Fibroblast of skin of scalp (primary cell): ENCODE measurements at places on chromosomes 2 and 18.

DNA sequence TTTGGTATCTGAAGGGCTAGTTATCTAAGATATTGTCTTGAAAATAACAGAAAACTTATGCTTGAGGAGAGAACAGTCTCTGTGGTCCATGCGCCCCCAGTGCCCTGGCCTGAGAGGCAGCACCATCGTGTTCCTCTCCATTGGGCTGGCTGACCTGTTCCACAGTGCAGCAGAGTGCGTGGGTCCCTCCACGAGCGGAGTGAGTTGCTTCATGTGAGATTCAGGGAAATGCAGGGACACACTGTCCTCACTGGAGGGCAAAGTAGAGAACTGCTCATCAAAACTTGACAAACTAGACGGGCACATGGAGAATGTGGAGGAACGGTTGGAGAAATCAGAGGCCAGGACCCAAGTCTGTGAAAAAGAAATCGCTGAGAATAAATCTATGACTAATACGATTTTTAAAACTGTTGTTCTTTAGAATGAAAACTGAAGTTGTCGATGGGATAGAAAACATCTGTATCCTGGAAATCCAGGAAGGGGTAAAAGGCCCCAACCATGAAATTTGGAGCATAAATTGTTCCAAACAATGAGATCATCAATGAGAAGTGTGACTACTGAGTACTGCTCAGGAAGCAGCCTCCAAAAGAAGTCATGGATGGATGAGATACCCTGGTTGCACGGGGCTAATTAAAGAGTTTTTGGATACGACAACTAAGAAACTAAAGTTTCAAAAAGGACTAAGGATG lies 58.1 kb downstream of the REV1 start:
- no peak for DNase-seq

DNA sequence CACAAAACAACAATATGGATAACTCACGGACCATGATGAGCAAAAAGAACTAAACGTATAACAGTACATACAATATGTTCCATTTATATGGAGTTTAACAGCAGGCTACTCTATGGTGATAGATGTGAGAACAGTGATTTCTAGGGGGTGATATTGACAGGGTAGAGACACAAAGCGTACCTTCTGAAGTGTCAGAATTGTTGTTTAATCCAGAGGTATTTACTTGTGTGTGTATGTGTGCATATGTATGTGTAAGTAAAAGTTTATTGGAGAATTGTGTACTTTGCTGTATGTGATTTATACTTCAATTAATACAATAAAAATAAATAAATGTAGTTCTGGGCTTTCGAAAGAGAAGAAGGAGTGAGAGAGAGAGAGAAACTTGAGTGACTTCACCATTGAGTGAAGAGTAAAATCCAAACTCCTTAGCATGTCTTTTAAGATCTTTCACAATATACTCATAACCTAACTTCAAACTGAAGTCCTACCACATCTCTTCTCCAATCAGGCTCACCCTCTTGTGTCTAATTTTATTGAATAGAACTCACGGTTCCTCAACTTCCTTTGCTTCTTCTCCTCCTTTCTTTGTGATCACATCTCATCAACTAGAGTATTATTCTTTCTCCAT lies 126.0 kb upstream of the KLF7 start:
- no peak for DNase-seq

DNA sequence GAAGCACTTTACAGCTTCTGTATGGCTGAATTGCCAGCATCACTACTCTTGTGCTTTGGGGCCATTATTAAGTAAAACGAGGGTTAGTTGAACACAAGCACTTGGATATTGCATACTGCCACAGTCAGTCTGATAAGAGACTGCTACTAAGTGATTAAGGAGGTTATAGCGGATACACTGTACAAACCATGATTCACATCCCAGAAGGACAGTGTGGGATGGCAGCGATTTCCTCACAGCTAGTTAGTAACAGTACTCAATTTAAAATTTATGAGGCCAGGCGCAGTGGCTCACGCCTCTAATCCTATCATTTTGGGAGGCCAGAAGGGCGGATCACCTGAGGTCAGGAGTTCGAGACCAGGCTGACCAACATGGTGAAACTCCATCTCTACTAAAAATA lies 2.6 kb upstream of the BMPR2 start:
- no peak for DNase-seq

GRCh38 chr2:237701033-237701858 lies 73.9 kb downstream of the LRRFIP1 start:
- no peak for DNase-seq

GRCh38 chr2:242044313-242044590 lies 174.7 kb downstream of the RTP5 start:
- DNase-seq = no peak

DNA sequence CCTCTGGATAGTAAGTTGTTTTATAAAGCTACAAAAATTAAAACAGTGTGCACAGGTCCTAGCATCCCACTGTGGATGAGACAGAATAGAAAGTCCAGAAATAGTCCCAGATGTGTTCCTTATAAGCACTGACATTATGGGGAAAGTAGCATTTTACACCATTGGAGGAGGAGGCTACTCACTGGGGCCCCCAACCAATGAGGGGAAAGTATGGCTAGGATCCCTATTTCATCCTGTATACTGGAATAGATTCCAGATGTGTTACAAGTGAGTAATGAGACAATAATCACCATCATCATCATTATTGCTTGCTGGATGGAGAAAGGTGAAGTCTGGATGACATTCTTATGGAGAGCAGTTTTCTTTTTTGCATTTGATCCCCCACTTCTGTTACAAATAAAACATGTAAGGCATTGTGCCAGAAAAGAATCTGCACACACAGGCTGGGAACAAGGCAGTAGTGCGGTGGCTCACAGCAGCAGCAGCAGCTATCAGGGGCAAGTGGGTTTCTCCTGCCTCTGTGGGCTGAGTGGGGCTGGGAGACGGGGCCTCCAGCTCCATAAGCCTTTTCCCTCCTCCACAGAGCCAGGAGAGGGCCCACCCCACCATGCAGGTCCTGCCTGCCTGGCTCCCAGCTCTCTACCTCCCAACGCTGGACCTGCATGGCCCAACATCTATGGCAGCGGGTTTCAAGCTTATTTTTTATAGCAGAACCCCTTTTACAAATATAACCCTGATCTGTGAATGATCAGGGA lies 5.0 kb downstream of the ARID5A start:
- DNase-seq = peak; percentile 82

GRCh38 chr2:101657787-101658186 lies 39.7 kb upstream of the MAP4K4 start:
- no peak for DNase-seq

- peak; percentile 60 for DNase-seq
These were observed 95.1 kb downstream of the MYO5B start for GRCh38 chr18:50099725-50100407.

GRCh38 chr2:27707462-27708256 lies 44.0 kb downstream of the SLC4A1AP start:
- no peak for DNase-seq

DNA sequence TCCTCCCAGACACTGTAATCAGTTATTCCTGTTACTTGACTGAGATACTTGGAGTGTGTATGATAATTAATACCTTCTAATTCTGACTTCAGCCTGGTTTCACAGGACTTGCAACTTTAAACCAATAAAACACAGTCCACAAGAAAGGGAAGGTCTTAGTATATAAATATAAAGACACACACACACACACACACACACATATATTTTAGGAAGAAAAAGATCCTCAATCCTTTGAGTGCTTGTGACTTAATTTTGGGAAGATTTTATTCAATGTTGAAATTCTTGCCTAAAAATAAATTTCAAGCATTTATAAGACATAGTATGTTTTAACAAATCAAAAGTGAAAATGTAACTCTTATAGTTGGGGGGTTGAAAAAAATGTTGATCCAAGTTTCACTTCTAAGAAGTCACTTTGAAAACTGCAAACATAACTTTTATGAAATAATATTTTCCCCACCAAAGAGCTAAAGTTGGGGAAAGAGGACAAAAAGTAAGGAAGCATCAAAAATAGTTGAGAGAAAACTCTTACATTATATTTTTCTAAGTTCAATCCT lies 824 bp upstream of the VPS54 start:
- DNase-seq = no peak

DNA sequence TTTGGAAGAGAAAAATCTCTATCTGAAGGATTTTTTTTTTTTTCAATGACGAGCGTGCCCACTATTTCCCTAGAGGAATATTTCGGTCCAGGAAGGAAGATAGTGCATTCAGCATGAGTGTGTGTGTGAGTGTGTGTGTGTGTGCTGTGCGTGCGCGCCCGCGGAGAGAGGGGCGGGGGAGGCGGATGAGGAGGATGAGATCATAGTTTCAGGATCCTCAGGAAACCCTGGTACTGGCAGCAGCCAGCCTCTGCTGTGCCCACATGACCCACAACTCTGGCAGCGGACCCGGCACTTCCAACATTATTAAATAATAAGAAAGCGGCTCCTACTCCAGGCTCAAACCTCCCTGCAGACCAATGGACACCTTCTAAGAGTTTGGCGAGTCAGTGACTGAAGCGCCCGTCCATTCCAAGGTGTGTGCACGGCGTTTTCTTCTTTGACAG lies 217.0 kb upstream of the DTNA start:
- DNase-seq = peak; percentile 78

DNA sequence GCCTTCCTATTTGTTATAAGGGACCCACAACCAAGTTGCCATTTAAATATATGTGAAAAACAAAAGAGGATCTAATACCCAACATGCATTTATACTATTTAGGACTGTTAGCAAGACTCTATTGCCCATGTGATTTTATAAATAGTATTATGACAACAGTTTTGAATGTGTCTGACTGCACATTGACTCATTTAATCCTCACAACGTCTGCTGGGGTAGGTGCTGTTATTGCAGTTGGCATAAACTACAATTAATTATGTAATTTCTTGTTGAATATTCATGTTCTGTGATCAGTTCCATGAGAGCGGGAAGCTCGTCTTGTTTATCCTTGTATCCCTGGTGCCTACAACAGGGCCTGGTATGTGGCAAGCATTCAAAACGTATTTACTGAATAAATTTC lies 53.7 kb downstream of the SH2D6 start:
- no peak for DNase-seq

DNA sequence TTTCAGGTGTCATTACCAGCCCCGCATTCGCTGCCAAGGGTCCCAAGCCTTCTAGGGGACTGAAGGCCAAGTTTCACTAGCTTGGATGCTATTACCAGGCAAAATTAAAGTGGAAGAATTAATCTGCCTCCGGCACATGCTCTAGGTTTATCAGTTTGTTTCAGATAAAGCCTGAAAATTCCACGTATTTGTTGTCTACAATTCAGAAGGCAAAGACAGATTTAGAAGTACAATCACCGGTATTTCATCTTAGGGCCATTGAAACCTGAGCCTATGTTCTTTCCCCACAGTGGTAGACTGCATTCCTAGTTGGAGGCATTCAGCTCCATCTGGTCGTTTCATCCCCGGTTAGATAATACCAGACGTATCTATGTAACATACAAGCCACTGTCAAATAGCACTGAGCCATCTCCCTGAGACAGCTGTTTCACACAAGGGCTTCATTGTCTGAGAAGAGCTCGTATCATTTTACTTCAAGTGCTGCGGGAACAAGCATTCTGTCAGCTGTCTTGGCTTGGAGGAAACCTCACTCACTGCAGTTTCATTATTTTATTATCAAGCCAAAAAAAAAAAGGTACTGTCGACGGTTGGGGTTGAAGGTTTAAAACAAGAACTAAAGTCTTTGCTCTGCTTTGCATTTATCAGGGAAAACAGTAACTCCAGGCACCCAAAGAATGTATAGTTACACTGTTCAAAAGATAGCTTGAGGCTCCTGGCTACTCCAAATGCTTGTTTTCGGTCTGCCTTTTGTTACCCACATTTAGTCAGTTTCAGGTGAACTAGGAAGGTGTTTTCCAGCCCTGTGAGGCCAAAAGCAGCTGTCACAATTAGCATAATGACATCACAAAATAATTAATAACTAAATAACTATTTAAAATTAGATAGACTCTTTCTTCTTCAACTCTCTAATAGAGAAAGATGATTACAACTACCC lies 76.7 kb downstream of the TGIF1 start:
- DNase-seq = peak; percentile 34

- peak; percentile 35 for DNase-seq
These were observed 55.9 kb downstream of the MOB4 start for GRCh38 chr2:197571627-197572271.

DNA sequence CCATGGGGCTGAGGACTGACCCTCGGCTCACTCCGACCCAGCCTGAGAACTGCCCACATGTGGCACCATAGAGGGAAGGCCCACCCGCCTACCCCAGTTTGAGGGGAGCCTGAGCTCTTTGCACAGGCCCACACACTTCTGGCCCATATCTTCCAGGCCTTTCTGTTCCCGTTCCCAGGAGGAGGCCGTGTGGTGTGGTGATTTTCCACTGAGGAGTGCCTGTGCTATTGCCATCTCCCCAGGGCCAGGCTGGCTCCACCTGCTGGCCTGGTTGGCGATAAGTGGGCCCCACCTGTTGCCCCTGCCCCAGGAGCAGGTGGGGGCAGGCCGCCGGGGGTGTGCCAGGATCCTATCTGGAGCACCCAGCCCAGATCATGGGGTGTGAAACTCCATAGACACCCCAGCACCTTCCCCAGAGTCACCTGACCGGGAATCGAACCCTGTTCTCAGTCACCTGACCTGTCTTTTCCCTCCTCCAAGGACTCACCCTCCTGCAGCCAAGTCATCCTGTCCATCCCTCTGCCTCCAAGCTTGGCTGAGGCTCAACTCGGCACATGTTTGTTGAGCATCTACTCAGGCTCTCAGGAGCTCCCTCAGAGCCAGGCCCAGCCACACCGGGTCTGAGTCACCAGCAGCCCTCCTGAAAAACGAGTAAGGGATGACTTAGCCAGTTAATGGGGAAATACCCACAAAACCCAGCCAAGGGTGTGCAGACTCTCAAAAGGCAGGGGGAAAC lies 120.1 kb downstream of the CYP26B1 start:
- no peak for DNase-seq

DNA sequence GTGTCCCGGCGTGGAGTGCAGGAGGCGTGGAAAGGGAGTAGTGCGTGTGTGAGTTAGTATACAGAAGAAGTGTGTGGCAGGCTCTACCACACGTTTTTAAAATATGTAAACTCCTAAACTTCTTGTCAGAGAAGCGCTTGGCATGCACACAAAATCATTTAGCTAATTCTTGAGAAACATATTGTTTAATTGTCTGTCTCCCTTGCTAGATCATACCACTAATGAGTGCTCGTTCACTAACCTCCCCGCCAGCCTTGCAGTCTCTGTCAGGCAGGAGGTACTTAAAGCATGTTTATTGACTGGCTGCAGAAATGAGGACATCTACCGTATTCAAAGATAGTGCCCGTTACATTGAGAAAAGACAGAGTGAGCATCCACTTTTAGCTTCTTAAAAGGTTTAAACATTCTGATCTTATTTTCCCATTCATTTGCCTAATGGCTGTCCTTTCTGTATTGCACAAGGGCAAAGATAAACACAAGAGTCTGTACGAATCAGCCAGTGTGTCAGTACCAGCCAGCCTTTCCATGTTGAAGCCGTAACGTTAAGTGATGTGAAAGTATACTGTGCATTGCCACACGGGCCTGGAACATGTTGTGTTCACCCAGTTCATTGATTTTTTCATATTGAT lies 41.4 kb downstream of the TRAPPC12 start:
- no peak for DNase-seq
